ENCODE measurements at places on chromosomes 1 and 21. TPM values are rescaled to one million over a fixed set of nuclear protein-coding genes. Genes with fewer than 3 reads are reported as not detected.

GRCh38 chr1:159927849-159928431 lies 2.6 kb upstream of the TAGLN2 start:
- no peak for DNase-seq

DNA sequence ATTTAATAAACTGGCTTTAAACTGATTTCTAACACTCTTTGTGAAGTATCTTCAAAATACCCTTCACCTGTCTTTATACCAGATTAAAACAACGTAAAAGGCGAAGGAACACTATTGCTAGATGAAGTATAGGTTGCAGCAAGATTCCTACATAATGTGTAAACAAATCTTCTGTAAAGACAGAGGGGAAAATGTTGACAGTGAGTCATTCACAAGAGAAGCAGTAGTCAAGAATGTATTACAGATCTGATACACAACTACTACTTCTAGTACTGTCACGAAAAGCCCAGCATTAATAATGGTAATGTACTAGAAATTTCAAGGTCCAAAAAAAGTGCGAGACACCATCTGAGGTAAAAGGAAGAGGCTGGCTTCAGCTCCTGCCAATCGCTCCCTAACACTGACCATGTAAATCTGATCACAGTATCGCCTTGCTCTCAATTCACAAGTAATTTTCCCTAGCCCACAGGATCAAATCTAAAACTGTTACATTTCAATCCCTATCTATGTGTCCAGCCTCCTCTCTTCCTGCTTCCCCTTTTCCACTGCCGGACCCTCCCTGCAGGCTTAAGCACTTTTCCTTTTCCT lies 290.4 kb downstream of the AKT3 start:
- no peak for DNase-seq

Gene HAPLN2
- 1.5 TPM for total RNA-seq

- DNase-seq = no peak
These were observed 336.0 kb downstream of the ST6GALNAC3 start for GRCh38 chr1:76410499-76410898.

GRCh38 chr1:168347630-168348029 lies 67.0 kb downstream of the TBX19 start:
- DNase-seq = no peak

Gene TMEM61
- total RNA-seq = 0.30 TPM

GRCh38 chr1:179061360-179062282 lies 20.2 kb upstream of the TOR3A start:
- DNase-seq = no peak

Gene PLA2G2D
- not detected for total RNA-seq

GRCh38 chr21:44090325-44090724 lies 16.9 kb upstream of the PWP2 start:
- DNase-seq = no peak

DNA sequence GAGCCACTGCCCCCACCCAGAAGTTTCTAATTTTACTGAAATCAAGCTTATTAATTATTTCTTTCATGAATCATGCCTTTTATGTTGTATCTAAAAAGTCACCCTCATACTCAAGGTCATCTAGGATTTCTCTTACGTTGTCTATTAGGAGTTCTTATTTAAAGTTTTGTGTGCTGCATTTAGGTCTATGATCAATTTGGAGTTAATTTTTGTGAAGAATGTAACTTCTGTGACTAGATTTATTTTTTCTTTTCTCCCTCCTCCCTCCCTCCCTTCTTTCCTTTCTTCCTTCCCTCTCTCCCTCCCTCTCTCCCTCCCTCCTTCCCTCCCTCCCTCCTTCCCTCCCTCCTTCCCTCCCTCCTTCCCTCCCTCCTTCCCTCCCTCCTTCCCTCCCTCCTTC lies 317.6 kb downstream of the PLA2G4A start:
- DNase-seq = no peak

DNA sequence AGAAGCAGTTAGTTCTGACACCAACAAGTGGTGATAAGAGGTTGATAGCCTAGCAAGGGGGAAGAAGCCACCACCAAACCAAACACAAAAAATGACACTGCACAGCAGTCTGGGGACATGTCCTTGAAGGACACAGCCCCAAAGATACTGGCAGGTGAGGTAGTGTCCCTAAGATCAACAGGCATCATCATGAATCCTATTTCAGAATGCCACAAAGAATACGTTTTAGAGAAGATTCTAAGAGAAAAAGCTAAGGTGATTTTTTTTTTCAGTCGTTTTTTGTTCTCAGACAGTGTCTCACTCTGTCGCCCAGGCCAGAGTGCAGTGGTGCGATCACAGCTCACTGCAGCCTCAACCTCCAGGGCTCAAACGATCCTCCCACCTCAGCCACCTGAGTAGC lies 19.6 kb downstream of the MTHFR start:
- DNase-seq = no peak

GRCh38 chr1:246597340-246597739 lies 31.1 kb downstream of the CNST start:
- no peak for DNase-seq

DNA sequence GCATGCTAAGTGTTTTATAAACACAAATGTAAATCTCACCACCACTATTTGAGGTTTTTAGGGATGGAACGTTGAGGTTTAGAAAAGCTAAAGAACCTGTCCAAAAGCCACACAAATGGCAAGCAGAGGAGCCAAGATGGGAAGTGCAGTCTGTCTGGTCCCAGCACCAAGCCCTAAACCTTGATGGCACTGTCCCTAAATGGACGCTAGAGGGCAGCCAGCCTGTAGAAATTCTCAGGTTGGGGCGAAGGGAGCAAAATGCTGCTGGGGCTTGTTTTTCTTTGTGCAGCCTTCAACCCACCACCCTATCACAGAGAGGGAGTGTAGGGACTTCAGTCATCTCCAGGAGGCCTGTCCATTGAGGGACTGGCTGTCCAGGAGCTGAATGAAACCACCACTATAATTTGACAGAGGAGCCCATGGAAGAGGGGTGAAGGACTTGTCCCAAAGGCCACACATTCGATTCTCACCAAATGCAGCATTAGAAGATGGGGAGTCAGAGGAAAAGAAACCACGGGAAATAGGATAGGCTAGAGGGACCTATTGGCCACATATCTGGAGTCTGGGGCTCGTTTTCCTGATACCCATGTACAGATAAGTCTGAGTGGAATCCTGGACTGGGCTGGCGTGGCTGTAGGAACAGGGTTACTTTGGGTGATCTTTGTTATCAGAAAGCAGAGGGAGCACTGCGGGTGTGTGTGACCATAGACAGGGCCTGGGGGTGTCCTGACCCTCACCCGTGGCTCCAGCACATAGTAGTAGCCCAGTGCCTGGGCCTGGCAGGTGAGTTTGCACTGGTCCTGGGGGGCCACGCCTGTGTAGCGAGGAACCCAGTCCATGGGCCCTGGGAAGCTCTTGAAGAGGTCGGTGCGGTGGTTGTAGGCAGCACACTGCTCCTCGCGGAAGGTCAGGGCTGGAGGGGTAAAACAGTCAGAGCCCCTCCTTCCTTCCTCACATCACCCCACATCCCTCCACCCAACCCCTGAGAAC lies 6.1 kb downstream of the ADAMTS4 start:
- DNase-seq = peak; percentile 50

DNA sequence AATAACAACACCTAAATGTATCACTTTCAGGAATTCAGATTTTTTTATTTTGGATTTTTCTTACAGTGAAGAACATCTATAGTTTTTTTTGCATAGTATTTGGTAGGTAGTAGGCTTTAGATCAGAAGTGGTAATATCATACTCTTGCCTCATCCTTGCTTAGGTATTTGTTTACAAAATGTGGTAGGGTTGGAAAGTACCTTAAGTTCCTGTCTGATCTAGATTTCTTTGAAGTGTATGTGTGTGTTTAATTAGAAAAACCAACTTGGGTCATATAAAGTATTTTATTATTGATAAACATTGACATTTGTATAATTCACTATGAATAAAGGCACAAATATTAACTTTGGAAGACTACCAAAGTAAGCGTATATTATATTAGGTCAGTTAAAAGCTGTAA lies 85.3 kb upstream of the GPR88 start:
- no peak for DNase-seq

DNA sequence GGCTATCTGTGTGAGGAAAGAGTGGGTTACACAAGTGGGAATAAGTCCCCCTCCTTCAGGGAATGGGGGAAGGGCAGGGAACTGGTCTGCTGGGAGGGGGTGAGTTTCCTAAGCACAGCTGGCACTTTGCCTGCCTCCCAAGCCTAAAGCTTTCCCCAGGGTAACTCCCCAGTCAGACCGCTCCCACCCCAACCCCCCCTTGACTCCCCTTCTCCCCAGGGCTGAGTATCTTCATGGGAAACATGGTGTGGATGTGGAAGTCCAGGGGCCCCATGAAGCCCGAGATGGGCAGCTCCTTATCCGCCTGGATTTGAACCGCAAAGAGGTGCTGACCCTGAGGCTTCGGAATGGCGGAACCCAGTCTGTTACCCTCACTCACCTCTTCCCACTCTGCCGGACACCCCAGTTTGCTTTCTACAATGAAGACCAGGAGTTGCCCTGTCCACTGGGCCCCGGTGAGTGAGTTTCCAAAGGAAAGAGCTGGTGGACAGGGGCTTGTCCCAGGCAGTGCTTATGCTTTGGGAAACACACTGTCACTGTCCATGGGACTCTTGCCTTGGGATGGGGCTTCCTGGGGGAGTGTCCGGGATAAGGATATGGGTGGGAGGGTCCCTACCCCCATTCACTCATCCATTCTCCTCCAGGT lies 14.9 kb downstream of the MOV10 start:
- no peak for DNase-seq

GRCh38 chr1:1876335-1876930 lies 14.5 kb downstream of the GNB1 start:
- no peak for DNase-seq

DNA sequence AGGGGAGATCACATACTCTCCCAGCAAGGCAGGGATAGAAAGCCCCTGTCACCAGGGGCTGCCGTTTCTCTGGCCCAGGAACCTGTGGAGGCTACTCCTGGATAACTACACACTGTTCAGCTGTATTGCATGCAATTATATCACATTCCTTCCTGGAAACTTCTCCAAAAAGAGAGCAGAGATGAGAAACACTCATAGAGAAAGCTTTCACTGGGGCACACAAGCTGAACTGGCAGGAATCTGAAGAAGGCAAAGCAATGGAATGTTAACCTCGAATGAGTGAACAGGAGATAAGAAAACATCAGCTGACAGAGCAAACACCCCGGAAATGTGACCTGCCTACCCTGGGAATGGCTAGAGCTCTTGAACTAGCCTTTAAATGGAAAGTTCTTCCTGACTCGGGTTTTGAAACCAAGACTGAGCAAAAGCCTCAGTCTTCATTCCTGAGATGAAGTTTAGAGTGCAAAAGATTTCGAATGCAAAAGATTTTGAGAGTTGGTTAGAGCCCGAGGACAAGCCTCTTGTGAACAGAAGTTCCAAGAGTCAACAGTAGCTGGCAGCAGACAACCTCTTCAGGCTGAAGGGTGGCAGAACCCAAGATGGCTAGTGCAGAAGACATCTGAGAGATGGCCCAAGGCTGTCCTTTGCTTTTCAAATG lies 32.3 kb downstream of the CCN1 start:
- DNase-seq = no peak

- peak; percentile 11 for DNase-seq
These were observed 77.4 kb downstream of the STUM start for GRCh38 chr1:226625832-226626576.

Gene OR6Y1
- not detected for total RNA-seq

GRCh38 chr1:173360487-173361063 lies 116.6 kb upstream of the PRDX6 start:
- DNase-seq = no peak

Gene G0S2
- 594 TPM for total RNA-seq

DNA sequence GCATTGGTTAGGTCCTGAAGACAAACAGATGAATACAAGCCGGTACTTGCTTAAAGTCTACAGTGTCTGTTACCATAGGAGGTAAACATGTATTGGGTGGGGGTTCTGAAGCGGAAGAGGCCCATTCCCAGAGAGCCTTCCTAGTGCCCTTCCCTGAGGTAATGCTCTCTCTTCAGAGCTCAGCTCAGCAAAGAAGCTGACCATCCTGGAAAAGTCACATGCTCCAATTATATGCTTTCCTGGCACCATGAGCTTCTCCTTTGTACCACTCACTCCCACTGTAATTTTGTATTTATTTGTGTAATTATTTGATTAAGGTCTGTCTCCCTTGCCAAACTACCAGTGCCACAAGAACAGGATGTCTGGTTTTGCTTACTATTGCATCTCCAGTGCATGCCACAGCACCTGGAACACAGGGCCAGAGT lies 42.0 kb downstream of the RAB3B start:
- DNase-seq = no peak

DNA sequence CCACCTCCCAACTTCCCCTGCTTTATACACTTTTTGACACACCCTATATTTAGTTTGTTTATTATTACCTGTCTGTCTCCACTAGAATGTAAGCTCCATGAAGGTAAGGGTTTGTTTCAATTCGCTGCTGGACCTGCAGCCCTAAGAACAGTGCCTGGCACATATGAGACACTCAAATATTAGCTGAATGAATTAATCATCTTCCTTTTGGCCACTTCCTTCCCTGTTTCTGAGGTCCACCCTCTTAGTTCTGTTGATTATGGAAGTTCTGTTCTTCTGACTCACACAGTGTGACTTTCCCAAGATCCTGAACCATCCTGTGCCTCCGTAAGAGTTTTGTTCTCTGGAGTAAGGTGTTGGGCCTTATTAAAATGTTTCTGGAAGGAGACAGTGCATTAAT lies 40.4 kb upstream of the GJA5 start:
- DNase-seq = no peak

Gene TBX19
- total RNA-seq = 0.55 TPM

DNA sequence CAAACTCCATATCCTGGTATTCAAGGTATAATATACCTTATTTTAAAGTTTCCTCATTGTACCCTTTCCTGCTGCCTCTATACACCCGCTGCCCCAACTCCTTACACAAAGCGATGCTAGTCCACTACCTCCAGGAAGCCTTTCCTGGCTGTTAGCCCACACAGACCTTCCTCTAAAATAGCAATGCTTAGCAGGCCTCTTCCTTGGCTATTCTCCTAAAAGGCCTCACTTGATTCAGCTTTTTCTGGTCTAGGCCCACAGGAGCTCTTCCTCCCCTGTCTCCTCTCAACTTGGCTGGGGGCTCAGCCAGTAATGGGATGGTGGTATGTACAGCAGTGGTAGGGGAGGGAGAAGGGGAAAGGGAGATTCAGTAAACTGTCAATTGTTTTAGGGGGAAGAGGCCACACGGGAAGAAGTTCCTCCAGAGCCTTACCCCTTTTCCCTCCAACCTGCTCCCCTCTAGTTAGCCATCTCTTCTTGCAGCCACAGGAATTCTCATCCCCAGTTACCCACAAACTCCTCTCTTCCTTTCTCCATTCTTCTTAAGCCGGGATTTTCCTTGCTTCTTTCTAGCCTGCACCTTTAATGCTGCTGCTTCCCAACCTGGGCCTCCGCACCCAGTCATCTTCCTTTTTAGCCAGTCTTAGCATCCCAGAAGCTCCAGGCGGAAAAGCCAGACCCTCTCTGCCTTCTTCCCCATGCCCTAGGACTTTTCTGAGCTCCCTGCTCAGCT lies 2.6 kb downstream of the LRRC41 start:
- DNase-seq = no peak
